ENCODE measurements at places on chromosomes 11 and 22.

DNA sequence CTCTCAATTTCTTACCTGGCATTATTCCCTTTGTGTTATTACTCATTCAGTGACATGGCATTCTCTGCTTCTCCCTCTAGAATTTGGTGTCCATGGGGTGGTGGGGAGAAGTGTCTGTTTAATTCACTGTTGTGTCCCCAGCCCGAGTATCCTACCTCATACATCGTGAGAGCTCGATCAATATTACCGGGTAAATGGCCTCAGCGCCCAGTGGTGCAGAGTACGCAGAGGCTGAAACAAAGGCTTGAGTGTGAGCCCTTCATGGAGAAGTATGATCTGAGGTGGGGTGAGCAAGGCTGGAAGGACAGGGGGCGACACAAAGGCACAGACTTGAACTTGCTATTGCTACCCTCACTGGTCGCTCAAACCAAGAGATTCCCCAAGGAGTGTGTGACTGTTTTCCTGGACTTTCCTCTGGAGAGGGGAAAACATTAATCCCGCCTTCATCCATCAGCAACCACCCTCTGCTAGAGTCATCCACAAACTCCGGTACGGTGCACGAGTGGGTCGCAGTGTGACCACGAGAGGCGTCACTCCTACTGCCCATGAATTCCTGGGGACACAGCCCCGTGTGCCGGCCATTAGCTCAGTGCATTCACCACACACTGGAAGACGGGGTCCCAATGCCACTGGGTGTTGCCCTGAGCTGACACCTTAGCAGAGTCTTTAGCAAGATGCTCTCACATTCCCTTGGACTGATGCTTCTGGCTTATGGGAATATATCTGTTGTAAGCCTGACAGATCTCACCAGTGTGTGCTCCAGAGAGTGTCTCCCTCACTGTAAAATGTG, 35.0 kb upstream of the CCND1 start:
- no peak for DNase-seq

DNA sequence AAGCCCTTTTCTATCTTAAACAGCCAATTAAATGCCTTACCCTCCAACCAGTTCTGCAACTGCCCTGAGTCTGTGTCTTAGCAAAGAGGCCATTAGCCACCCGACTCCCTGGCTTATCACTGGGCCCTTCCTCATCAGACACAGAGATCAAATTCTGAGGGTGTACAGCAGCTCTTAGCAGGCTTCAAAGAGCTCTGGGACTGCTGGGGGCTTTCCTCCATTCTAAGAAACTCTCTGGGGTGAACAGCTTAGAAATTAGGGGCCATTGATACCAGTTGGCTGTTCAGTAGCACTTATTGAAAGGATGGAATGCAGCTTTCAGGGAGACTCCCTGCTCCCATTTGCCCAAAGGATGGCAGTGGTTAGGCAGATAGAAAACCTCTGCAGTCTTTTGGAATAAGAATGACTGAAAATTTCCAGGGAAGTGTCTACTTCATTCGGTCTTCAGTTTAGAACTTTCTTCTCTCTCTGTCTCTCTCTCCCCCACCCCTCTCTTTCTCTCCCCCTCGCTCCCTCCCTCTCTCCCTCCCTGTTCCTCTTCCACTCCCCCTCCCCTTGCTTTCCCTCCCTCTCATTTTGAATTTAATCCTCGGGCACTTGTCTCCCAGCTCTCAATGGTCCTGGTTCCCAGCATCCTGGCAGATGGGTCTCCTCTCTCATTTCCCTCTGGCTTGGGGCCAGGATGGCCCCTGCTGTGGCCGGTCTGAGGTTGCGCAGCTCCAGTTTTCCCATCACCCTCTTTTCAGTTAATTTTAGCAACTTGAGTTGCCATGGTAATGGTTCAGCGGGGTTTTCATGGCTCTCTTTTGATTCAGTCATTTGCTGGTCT, 76.4 kb downstream of the COMMD9 start:
- no peak for DNase-seq

DNA sequence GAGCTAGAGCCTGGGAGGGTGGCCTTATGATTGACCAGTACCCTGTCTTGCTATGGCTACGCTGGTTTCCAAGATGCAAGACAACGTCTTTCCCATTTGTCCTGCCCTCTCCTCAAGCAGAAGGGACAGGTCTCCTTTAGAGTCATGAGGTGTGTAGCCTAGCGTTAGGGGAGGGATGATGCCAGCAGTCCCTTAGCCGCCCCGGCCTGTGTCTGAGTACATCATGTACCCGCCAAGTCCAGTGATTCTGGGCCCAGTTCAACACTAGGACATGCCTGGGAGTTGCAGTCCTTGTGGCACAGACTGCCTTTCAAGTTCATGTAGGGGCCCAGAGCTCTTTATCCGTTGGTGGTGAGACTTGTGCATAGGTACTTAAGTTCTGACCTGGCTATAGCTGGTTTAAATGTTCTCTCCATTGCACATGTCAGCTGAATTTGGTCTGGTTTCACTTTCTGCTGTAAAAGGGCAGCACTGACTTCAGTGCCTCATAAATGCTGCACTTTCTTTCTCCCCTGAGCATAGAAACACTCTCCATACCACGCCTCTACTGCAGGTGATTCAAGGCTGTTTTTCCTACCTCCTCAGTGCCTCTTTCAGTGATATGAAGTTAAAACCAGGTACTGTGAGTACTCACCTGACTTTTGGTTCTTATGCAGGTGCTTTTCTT, 151.1 kb downstream of the METTL15 start:
- no peak for DNase-seq

- no peak for DNase-seq
Measured at GRCh38 chr22:35930933-35931332, 97.7 kb downstream of the RBFOX2 start.

GRCh38 chr11:69202511-69203221, 46.9 kb downstream of the SMIM38 start:
- no peak for DNase-seq

- DNase-seq: no peak
Measured at GRCh38 chr11:19808076-19808911, 95.7 kb downstream of the NAV2 start.

DNA sequence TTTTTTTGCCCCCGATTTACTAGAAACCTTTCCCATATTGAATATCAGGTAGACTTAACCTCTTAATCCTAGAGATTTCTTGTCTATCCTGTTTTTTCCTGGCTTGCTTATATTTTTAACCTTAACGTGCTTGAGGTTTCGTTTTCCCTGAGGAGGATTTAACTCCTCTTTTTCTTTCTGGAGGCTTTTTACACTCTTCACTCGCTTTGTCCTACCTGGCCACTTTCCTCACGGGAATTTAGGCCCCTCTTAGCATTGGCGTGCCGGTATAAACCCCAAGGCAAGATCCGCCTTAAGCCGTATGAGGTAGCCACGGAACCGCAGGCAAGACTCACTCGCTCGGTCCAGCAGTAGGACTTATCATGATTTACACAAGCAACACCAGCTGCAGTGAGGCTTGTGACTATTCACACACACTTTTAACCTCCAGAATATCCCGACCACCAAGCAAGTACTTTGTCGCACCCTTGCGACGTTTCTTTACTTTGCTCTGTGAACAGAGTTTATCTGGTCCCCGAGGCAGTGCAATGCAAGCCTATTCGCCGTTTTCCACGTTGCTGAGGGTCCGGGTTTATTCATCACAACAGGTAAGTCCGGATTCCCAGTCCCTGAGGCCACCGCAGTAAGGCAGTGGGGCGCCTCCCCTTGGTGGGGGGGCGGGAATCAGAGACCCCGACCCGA, 20.6 kb upstream of the ALDH3B2 start:
- no peak for DNase-seq

DNA sequence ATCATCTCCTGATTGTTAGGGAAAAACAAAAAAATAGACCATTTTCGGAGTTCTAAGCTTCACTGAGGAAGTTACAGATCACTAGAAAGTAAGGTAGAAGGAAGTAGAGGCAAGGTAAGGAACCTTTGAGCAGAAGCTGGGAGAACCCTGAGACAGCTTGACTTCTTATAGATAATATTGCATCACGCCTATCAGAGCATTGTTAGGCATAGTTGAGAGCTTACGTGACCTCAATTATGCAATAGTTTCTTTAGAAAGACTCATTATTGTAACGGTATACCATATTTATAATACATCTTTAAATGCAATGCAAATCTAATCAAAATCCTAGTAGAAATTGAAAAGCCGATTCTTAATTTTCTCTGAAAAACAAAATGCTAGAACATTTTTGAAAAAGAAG, 4.9 kb downstream of the TBRG1 start:
- no peak for DNase-seq

GRCh38 chr11:59584294-59584693, 31.3 kb downstream of the OSBP start:
- no peak for DNase-seq

GRCh38 chr11:2951231-2952110, 22.3 kb upstream of the PHLDA2 start:
- DNase-seq: no peak

DNA sequence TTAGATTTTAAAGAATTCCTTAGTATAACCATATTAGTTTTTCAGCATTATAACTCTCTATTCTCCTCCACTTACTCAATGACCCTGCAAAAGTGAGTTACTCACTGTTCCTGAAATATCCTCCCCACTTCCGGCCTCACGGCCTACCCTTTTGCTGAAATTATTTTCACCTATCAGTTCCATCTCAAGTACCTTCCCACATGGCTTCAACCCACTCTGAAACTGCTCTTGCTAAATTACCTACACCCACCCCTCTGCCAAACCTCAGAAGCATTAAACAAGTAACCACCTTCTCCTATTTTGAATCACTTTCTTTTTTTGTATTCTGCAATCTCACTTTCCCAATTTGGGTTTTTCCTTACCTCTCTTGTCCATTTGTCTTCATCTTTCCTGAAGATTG, 37.7 kb downstream of the OR5P2 start:
- no peak for DNase-seq

GRCh38 chr11:47437746-47438418, 11.1 kb downstream of the RAPSN start:
- no peak for DNase-seq
